ENCODE measurements at places on chromosomes 11 and 22.

GRCh38 chr11:104609311-104610085 is 288.8 kb downstream of the CASP12 start:
- no peak for DNase-seq

GRCh38 chr11:27020751-27021150 is 19.9 kb upstream of the BBOX1 start:
- DNase-seq, result no peak

DNA sequence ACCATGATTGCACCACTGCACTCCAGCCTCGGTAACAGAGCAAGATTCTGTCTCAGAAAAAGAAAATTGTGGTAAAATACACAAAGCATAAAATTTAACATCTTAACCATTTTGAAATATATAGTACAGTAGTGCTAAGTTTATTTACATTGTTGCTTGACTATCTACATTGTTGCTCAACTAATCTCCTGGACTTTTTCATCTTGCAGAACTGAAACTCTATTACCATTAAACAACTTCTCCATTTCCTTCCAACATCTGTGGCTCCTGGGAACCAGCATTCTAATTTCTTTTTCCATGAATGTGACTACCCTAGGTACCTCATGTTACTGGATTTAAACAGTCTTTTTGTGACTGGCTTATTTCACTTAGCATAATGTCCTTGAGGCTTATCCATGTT is 13.5 kb upstream of the VWA5A start:
- no peak for DNase-seq

- DNase-seq, result no peak
Measured at GRCh38 chr11:32184041-32184722, 93.3 kb downstream of the RCN1 start.

DNA sequence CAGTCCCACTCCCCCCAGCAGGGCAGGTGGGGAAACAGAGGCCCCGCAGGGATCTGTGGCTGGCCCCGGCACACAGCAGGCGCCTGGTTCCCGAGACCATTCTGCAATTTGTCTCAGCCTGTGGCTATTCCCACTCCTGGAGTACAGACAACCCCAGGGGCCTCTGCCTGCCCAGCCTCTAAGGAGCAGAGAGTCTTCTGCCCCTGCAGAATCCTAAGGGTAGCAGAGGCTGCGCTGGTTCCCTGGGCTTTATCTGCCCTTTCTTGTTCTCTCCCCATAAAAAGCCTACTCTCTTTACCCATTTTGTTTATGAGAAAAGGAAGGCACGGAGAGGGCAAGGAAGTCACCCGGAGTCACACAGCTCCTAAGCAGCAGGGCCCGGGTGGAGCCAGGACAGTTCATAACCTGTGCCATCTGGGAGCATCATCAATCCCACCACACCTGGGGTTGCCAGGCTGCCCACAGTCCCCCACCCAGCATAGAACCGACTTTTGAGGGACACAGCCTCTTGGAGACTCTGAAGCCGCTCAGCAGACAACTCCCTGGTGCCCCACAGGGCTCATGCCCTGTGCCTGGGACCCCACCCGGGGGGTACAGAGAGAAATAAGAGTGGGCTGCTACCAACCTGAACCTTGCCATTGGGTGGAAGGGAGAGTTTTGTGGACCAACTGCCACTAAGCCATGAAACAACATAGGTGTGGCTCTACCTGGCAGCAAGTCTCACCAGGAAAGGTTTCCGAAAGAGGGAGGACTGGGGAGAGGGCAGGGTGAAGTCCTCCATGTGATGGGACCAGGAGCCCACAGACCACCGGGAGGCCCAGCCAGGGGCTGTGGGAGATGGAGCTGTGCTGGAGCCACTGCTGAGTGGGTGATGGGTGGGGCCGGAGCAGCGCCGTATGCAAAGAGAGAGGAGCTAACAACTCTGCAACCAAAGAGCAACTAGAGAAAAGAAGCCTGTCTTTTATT is 17.2 kb upstream of the LINC01488 start:
- DNase-seq, result no peak

- no peak for DNase-seq
Measured at GRCh38 chr11:110631551-110631950, 80.7 kb downstream of the ARHGAP20 start.

DNA sequence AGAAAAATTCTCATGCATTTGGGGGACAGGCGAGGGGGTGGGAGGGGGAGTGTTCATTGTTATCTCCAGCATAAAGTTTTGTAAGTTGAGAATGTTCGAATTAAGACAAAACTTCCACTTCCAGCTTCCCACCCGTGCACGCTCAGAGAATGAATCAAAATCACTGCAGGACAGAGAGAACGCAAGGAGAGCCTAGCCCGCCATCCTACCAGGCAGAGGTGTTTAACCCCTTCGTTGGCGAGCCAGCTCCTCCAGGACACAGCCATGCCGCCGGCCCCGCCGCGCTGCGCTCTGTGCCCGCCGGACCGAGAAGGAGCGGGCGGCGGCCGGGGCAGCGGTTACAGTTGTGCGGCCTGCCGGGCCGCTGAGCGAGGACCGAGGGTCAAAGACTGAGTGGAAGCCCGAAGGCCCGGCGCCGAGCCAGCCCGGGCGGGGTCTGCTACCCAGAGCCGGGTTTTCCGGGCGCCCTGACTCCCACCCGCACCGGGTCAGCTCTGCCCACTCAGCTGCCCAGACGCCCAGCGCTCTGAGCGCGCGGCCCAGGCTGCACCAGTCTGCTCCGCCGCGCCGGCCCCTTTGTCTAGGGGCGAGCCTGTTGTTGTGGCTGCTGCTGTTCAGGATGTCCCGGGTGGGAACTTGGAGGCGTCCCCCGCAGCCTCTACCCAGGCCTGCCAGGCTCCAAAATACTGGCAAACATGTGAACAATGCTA is at the start of gene NOX4:
Gene NOX4, minus strand, starts transcription at position 395 of the 710 bp plus-strand sequence. Its CDS starts 129 bp downstream, at position 266.
- DNase-seq, result no peak

- DNase-seq, result peak; percentile 72
Measured at GRCh38 chr22:17501679-17502285, 61.5 kb upstream of the SLC25A18 start.

GRCh38 chr11:118961591-118961990 is 5.5 kb downstream of the UPK2 start:
- no peak for DNase-seq

DNA sequence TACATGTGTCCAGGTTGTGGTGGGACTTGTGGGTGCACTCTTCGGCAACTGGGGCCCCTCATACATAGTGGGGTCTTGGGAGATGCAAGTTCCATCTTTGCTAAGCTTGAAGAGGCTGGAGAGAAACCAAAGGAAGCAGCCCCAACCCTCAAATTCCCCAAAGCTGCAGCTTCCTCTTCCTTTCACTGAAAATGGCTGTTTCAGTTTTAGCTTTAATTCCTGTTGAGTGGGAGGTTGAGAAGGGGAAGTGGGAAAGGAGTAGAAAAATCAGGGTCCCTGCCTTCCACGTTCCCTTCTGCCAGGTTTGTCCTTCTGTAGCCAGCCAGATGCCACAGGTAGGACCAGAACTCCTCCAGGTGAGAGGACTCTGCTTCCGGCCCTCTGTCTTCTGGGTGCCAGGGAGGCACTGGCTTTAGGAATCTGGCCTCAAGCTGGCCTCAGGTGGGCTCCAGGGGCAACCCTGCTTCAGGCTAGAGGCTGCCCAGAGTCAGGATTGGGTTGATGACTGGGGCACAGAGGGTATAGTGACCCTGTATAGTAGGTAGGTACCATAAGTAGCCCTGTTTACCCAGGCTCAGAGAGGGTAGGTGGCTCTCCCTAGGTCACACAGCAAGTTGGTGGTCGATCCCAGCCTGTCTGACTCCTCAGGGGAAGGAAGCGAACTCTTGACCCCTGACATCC is 16.2 kb downstream of the P2RY6 start:
- no peak for DNase-seq

DNA sequence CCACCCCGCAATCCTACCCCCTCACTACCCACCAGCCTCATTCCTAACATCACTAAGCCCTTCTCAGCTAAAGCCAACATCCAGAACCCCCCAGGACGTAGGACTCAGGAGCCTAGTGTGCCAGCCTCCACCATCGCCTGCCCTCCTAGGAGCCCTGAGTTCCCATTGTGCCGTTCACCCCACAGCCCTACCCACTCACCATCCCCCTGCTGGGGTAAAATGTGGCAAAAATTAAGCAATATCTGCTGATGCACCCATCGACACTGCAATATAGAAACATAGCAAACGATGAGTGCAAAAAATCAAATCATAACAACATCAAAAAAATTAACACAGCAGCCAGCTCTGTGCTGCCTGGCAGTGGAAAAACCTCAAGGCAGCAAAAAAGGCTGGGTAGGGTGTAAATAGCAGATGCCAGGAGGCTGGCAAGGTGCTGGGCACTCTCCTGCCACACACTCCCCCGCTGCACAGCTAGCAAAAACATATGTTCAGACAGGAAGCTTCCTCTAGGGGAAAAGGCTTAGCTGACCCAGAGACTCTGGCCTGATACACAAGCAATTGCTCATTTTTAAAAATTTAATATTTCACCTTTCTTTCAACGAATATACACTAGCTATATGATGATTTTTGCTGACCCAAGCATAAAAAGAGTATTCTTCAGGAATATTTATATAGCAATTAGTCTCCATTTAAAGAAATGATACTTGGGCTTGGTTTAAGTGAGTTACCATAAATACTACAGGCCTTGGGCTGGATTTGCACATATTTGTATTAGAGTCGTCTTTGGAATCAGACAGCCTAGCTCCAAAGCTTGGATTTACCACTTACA is 33.8 kb downstream of the PRDM10 start:
- no peak for DNase-seq

DNA sequence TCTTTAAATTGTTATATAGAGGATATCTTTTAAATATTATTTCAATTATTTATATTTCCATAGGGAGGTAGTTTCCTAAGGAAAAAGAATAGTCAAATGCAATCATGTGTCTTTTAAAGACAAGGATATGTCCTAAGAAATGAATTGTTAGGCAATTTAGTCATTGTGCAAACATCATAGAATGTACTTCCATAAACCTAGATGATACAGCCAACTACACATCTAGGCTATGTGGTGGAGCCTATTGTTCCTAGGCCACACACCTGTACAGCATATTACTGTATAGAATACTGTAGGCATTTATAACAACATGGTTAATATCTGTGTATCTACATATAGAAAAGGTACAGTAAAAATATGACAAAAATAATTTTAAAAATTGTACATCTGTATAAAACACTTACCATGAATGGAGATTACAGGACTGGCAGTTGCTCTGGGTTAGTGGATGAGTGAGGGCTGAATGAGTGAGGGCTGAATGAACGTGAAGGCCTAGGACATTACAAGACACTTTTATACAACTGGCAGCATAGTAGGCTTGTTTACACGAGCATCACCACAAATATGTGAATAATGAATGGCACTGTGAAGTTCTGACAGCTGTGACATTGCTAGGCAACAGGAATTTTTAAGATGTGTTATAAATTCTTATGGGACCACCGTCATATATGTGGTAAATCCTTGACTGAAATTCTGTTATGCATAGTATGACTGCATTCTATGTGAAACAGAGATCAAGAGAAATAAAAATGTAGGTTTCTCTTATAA is 1879.0 kb upstream of the RAG2 start:
- DNase-seq, result no peak

DNA sequence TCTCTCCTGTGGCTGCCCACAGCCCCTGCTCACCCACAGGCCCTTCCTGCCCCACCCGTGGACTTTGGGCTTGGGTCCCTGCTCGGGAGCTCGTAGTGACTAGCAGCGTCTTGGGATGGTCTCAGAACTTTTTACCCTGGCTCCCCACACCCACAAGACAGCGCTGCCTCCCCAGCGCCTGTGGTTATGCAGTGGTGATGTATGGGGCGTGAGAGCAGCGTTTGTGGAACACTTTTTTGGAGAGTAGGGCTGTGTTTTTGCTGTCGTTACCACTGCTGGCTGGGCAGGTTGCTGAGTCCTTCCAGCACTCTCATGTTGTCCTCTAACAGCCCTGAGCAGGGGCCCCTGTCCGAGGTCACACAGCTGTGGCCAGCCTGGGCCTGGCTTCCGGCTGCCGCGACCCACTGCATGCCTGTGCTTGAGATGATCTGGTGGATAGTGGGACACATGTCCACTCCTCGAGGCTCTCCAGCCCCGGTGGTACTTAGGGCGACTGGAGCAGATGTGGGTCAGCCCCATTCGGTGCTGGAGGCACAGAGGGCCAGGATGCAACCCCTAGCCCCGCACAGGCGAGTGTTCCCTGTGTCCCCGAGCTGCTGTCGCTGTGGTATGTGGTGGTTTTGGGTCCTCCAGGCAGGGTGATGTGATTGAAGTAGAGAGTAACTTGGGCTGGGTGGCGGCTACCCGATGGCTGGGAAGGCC is 7.1 kb upstream of the GRAMD4 start:
- DNase-seq, result no peak

DNA sequence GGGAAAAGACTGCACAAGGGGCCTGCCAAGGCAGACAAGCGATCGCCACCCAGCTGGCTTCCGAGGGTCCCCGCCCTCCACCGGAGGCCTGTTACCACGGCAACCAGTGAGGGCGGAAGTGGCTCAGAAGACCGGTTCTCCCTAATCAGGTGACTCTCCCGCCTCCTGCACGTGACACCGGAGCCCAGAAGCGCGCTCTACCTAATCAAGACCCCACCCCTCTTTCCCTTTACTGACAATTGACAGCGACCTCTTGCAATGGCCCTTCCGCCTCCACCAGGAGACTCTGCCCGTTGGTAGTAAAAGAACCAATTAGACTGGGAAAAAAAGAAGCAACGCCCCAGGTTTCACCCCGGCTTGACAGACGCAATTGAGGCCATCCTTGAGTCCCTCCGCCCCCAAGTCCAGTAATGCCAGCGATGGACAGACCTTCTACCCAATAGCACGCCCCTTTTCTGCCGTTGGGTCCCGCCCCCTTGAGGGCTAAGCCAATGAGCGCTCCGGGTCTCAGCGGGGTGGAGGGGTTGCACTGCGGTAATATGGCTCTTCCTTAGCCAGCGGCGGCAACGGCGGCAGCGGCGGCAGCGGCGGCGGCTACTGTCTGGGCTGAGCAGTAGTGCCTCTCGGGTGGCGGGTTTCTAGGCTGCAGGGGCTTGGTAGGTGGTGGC is at the start of gene UVRAG:
Gene UVRAG, plus strand, starts transcription at position 534 of the 668 bp plus-strand sequence. CDS start 198 bp downstream, outside the sequence.
- DNase-seq, result peak; percentile 95

DNA sequence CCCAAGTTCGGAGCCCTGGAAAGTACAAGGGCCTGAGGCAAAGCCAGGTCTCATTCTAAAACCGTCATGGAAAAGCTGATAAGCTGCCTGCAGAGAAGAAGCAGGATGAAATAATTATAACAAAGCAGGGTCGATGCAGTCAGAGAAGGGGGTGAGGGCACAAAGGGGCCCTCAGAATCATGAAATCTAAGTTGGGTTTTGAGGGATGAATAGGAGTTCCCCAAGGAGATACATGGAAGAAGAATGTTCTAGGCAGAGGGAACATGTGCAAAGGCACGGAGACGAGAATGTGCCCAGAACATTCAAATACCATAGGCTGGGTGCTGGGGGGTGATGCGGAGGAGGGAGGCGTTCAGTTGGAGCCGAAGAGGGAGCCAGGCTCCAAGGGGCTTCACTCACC is 25.0 kb downstream of the IGLL1 start:
- DNase-seq, result no peak

DNA sequence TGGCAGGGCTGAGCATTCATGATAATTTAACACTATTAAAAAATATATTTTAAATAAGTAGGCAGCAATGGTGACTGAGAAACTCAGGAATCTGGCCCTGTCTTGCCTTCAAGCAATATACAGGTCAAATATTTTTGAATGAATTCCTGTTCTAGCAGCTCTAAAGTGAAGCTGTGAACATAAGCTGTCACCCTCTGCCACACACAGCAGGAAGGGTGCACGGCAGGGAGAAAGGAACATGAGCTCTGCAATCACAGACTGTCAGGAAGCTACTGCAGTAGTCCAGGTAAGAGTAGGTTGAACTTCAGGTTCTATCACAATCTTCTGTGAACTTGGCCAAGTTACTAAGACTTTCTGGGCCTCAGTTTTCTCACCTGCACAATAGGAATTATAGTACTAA is 114.8 kb downstream of the SERGEF start:
- no peak for DNase-seq

Measured in SK-N-MC (cell line).